ENCODE measurements at places on chromosomes 6 and 20.

GRCh38 chr6:105645958-105646357 lies 243.1 kb upstream of the PREP start:
- DNase-seq = no peak

DNA sequence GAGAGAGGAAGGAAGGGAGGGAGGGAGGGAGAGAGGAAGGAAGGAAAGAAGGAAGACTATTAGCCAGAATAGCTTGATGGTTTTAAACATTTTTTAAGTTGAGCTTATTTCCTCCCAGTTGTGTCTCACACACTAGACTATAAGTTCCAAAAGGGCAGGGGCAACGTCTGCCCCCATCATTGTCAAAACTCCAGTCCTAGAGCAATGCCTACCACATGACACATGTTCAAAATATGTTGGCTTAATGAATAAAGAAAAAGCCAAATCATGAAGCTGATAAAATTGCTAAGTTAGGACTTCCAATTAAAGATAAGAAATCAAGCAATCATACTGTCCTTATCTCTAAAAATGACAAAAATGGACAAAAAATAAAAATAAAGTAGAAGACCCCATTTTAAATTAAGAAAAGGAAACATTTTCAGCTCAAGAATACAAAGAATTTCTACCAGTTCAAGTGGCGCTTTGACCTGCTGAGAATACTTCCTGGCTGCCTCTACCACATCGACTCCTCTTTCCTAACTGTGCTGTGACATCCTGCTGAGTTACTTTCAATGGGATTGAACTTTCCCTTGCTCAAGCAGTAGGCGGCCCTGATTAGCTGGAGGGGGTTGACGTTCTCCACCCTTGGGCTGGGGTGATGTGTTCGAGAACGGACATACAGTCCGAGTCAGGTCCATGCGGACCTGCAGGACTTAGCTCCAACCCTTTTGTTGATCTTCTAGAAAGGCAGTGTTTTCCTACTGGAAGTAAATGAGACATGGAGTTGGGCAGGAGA lies 283.9 kb upstream of the FOXQ1 start:
- DNase-seq = no peak

- no peak for DNase-seq
These were observed 167.9 kb downstream of the PLCB1 start for GRCh38 chr20:8299921-8300320.

GRCh38 chr6:56853541-56853940 lies 101.4 kb upstream of the BEND6 start:
- no peak for DNase-seq

DNA sequence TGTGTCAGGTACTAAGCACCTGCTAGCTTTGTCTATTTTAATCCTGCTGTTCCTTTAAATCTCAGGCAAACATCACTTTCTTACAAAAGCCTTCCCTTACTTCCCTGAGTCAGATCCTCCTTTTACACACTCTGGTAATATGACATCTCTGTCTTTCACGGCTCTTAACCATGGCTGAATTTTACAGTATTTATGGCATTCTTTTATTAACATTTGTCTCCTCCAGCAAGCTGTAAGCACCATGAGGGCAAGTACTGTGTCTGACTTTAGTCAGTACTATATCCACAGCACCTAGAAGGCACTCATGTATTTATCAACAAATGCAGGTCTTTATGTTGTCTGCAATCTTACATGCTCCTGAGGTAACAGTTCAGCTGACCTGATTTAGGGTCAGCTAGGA lies 33.7 kb upstream of the HBS1L start:
- no peak for DNase-seq

GRCh38 chr20:53069132-53069531 lies 97.0 kb downstream of the TSHZ2 start:
- DNase-seq = no peak

GRCh38 chr20:58374906-58375758 lies 13.9 kb upstream of the VAPB start:
- DNase-seq = no peak

DNA sequence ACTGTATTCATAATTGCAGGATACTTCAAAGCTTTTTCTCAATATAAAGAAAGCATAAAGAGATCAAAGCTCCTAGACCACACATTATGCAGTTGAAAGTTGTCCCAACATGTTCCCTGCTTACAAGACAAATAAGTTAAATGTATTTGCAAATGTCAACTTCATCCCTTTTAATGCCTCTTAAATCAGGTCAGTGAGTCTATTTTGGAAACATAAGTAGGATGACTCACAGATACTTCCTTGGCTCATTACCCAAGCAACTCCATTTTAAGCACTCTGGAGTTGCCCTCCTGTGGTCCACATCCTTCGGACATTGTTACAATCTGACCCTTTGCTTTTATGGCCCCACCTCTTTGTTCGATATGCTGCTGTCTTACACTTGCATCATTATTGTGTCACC lies 162.0 kb downstream of the FAXC start:
- no peak for DNase-seq

GRCh38 chr6:21181866-21182265 lies 411.7 kb upstream of the SOX4 start:
- DNase-seq = no peak

GRCh38 chr20:48278961-48279481 lies 493.7 kb upstream of the SULF2 start:
- no peak for DNase-seq

GRCh38 chr20:5113615-5113986 lies 6.2 kb downstream of the PCNA start:
- no peak for DNase-seq

DNA sequence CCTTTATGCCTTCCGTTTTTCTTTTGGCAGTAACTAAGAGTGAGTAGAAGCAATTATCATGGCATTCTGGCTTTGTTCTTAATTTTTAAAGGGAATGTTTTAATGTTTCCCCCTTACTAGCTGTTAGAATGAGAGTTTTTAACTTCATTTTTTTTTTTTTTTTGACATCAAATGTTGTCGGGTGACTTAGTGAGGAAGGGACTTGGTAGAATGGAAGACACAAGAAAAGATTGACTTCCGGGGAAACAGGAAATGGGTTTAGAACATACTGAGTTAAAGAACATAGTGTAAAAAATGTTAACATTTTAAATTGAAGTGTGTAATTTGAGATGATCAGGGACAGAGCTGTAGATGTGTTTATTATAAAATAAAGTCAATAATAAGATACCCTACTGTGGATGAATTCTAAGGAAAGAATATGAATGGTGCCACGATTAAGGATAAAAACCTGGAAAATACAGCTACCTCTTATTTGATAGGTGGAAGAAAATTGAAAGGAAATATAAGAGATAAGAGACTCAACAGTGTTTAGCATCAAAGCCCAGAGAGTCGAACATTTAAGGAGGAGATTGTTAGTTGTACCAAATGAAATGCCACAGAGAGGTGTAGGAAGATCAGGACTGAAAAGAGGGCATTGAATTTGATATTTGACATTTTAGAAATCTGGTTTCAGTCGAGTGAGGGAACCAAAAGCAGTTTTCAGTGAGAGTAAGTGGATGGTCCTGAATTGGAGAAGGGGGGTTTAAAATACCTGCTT lies 9.4 kb downstream of the HSF2 start:
- DNase-seq = no peak

DNA sequence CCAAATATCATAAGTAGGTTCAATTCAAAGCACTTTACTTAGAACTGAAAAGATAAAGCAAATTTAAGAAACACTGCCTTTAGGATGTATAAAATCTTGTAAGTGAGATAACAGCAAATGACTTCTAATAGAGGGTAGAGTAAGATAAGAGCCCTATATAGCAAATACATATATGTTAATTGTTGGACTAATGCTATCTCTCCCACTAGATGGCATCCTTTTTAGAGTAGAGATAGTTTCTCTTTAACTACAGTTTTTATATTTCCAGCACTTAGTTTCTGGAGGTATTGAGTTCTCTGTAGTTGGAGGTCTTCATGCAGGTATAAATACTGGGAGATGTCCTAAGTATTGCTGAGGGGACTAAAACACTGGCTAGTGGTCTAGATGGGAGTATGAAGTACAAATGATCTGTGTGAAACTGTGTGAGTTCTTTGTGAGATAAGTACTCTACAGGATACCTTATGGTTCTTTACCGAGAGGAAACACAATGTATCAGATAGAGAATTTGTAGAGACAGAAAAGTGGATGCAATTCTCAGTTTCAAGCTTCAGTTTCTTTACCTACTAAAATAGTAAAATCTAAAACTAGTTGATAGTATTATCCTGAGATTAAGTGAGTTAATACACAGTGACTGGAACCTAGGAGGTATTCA lies 399.3 kb downstream of the KHDRBS2 start:
- DNase-seq = no peak

DNA sequence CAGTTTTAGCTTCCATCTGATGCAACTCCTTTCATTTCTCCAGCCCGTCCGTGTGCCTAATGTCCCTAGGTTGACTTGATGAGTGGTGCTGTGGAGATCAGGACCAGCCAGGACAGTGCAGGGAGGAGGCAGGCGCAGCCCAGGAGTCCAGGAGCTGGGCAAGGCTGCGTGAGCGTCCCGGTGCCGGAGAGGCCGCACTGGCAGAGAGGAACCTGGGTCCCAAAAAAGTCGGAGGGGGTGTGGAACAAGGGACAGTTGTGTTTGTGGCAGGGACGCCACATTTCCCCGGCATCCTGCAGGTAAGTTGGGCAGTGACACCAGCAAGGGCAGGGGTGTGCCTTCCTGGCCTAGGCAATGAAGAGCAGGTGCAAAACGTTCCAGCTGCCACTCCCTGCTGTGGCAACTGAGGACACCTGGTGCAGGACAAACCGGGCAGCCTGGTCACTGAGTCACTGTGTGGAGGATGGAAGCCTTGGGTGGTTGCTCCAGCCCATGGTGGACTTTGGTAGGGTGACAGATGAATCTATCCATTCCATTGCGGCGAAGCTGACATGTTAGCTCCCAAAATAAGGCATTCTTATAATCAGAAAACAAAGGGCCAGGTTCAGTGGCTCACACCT lies 53.2 kb downstream of the RAMACL start:
- no peak for DNase-seq

- no peak for DNase-seq
These were observed 132.5 kb downstream of the UTRN start for GRCh38 chr6:144417681-144418080.

DNA sequence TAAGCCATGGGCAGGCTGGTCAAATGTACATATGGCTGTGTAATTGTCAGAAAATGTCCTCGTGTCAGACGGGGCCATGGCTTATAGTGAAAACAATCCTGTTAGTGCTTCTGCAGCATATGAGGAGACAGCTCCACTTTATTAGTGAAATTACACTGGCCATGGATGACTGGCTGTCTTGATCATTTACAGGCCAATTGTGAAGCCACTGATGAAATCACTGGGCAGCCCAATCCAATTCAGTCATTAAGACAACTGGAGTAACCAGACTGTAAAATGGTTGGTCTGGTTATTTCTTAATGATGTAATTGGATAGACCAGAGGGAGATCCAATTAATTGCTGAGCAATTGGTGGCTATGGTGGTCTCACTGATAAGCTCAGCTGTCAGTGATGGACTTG lies 749.5 kb downstream of the KIF16B start:
- no peak for DNase-seq

DNA sequence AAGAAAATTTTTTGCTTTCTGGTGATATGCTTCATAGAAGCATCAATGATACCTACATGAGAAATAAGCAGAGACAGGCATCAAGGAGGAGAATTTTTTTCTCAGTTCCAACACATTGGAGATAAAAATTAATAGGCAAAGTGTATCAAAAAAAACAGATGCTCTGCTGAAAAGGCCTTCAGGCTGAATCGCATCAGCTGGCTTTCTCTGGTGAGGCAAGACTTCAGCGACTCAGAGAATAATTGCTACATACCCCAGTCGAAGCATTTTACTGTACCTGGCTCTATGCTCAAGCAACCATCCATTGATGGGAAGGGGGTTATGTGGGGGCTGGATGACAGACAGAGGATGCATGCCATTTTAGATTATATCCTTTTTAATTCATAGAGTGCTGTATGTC lies 415.1 kb downstream of the TFAP2A start:
- no peak for DNase-seq

DNA sequence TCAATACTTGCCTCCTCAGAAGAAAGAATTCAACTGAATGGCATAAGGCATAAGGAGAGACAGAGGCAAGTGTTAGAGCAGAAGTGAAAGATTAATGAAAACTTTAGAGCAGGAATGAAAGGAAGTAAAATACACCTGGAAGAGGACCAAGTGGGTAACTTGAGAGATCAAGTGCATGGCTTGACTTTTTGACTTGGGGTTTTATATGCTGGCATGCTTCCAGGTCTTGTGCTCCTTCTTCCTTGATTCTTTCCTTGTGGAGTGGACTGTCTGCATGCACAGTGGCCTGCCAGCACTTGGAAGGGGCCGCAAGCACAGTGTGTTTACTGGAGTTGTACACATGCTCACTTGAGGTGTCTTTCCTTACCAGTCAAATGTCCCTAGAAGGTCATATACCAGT lies 222.1 kb upstream of the UFL1 start:
- DNase-seq = no peak

DNA sequence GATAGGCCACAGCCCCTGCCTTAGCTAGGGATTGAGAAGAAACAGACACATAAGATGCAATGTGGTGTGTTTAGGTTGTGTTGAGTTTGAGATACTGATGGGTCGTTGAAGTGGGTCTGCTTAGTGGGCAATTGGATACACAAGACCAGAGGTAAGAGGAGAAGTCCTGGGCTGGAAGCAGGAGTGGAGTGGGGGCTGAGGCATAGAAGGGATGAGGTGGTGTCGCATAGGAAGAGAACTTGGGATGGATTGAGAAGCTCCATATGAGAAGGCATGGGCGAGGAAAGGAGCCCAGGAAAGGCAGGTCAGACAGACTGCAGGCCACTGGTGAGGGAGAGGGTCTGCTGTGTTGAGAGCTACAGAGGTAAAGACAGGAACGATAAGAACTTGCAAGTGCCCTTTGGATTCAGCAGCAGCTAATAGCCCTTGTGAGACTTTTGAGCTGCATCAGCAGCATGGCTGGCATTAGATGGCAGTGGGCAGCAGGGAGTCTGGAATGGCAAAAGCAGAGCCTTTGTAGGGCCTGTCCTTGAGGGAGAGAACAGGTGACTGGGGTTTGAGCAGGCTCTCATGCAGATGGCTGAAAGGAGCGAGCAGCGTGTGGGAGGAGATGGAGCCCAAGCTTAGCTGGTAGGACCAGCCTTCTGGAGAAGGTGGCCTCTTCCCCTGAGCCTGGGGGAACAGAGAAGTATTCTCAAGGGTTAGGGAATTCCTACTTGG lies 33.2 kb downstream of the PLCG1 start:
- peak; percentile 28 for DNase-seq

DNA sequence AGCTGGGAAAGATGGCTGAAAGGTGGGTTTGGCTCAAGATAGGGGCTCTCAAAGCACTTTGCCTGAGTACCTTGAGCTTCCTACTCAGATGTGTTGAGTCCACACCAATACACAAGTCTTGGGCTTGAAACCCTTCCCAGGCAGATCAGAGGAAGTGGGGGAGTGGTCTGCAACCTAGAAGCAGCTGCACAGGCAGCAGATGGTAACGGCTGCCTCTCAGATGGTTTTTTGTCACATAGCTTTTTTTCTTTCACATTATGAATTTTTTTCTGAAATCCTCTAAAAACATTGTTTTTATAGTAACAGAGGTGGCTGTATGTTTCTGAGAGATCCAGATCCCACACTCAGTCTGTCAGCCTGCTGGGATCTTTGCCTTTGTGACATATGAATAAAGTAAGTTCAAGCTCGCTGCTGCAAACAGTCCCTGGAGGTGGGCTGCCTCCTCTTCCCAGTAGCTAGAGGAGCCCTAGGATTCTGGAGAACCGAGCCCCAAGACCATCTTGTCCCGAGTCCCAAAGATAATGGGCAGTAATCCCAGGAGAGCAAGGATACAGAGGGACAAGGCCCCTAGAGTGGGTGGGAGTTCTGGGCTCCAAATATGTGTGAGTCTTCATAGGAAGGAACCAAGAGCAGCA lies 97.1 kb upstream of the TOP1 start:
- no peak for DNase-seq

GRCh38 chr6:28981431-28981832 lies 23.7 kb downstream of the ZNF311 start:
- DNase-seq = no peak

- no peak for DNase-seq
These were observed 39.2 kb downstream of the ANKS1A start for GRCh38 chr6:34928220-34928619.

Data from chondrocyte (in vitro differentiated cells).